ENCODE measurements at places on chromosomes 12 and 14. TPM values are rescaled to one million over a fixed set of nuclear protein-coding genes. Genes with fewer than 3 reads are reported as not detected.

DNA sequence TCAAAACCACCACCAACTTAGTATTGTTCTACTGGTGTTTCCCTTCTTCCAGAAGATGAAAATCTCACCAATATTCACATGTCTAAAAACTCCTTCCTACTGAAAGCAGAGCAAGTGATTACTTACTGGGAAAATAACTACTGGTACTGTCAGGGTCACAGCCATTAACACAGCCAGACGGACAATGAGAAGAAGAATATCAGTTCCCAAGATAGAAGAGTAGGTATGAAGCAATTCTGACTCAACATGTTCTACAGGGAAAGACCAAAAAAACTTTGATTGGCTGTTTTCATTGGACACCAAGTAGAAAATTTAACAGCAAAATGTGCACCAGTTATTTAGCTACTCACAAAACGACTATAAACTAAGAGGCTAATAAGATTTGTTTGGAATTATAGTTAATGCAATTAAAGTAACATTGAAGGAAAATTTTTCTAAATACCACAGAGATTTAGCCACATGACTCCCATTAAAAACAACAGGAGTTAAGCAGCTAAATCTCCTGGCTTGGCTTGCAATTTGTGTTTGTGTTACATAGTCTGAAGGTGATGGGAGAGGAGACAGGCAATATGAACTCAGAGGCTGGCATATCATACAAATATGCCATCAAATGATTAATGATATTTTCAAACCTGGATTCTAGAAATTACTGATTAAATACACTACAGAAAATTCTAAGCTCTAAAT is 9.5 kb downstream of the SLC38A2 start:
- DNase-seq: no peak

PRR4 gene
- total RNA-seq: 0.78 TPM

GRCh38 chr12:13530966-13531365 is 334.4 kb downstream of the EMP1 start:
- no peak for DNase-seq

GRCh38 chr12:115075552-115076170 is 391.7 kb upstream of the TBX3 start:
- no peak for DNase-seq

RDH12 gene
- 0.48 TPM for total RNA-seq

AKAP5 gene
- total RNA-seq: 1.1 TPM

KLRD1 gene
- 0.04 TPM for total RNA-seq

GRCh38 chr12:31620311-31620710 is 29.4 kb upstream of the DENND5B start:
- DNase-seq: no peak

KLHDC1 gene
- total RNA-seq: 0.07 TPM

CD163L1 gene
- 0.22 TPM for total RNA-seq

DNA sequence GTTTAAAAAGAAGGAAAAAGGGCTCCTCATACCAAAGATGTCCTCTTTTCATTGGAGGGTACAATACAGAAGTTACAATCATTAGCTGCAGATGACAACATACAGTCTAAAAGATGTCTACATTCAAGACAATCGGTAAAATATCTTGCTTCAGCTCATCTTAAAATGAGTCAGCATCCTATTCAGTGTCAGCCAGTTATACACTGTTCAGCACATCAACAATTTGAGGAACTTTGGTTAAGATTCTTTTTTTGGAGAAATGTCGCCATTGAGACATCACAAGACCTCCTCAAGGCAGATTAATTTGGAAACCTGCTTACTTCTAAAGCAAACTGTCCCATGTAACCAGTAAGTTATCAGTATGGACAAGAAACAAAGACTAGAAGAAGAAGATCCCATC is 100.7 kb upstream of the SLC38A4 start:
- DNase-seq: no peak

DNA sequence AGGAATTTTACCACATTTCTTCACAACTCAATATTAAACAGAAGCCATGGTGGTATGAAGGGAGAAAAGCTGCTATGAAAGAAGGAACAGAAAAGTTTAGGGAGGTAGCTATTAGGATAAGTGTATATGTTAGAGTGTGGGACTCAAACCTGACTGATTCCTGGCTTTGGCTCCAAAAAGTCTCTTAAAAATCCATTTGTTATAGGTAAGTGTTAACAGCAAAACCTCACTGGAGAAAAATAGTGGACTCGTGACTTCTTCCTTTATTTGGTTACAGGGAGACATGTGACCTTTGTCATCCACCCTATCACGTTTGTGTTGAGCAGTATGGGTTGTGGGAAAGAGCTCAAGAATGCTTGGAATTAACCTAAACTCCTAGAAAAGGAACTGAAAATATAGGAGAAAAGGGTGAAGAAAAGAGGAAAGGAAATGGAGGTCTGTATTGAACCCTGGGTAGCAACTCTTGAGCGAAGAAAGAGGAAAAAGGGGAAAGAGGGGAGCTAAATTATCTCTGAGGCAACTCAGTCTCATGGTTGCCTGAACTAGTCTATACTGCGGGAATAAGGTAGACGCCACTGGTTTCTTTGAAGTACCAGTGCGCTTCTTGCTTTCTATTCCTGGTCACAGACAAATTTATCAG is 3.6 kb upstream of the EID3 start:
- DNase-seq: no peak

RAP1B gene
- 103 TPM for total RNA-seq

GRCh38 chr12:22321638-22322037 is 12.9 kb downstream of the ST8SIA1 start:
- no peak for DNase-seq

RFLNA gene
- 3.7 TPM for total RNA-seq

AMDHD1 gene
- 0.41 TPM for total RNA-seq

GRCh38 chr12:84247931-84248330 is 664.7 kb downstream of the SLC6A15 start:
- DNase-seq: no peak

GRCh38 chr14:89373185-89373584 is 43.8 kb downstream of the FOXN3 start:
- no peak for DNase-seq

TCL1B gene
- 18.5 TPM for total RNA-seq

PSMC6 gene
- total RNA-seq: 113 TPM

GRCh38 chr14:92677087-92677668 is 71.2 kb downstream of the LGMN start:
- no peak for DNase-seq

DNA sequence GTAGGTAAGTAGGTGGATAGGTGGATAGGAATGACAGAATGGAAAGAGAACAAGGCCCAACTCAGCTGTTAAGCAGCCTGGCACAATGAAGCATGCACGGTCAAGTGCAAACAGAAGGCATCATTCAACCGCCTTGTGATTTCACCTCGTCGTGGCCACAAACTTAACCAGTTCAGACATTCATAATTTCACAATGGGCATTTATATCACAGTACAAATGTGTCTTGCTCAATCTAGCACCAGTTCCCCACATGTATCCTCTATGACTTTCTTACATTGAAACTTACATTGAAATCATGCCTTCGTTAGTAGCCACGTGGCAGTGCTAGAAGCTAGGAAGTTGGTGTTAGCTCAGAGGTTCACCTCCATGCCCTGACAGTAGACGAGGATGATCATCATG is 207.5 kb downstream of the ETV6 start:
- no peak for DNase-seq

MORN3 gene
- 1.5 TPM for total RNA-seq

DNA sequence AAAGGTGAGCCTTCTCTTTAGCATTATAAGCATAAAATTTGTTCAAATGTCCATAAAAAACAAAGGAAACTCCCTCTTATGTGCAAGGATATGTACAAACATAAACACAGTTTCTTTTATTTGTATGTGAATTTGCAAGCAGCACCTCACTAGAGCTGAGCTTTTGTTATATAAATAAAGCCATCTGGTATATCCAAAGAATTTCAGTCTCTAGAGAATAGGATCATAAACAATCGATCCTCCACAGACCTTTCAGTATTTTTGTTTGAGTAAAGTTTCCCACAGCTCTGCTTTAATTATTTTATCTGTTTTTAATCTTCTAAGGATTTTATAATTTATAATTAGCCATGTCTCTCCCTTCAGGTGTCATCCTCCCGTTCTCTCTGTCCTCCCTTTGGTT is 89.2 kb downstream of the OTOGL start:
- no peak for DNase-seq

GRCh38 chr12:64568298-64568697 is 42.0 kb upstream of the RASSF3 start:
- no peak for DNase-seq

DNA sequence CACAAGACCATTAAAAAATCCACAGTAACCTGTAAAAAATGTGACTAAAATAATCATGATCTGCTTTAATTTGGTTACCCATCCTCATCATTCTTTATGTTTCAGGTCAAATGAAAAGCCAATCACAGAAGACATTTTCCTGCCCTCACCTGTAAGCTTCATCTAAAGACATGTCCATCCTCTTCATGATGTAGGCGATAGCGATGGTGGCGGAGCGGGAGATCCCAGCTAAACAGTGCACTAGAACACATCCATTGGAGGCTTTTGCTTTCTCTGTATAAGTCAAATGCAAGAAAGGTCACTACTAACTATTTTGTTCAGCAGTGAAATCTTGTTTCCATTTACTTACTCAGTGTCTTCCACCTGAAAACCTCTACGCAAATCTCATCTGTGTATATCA is 82.6 kb downstream of the DUSP16 start:
- no peak for DNase-seq

DNA sequence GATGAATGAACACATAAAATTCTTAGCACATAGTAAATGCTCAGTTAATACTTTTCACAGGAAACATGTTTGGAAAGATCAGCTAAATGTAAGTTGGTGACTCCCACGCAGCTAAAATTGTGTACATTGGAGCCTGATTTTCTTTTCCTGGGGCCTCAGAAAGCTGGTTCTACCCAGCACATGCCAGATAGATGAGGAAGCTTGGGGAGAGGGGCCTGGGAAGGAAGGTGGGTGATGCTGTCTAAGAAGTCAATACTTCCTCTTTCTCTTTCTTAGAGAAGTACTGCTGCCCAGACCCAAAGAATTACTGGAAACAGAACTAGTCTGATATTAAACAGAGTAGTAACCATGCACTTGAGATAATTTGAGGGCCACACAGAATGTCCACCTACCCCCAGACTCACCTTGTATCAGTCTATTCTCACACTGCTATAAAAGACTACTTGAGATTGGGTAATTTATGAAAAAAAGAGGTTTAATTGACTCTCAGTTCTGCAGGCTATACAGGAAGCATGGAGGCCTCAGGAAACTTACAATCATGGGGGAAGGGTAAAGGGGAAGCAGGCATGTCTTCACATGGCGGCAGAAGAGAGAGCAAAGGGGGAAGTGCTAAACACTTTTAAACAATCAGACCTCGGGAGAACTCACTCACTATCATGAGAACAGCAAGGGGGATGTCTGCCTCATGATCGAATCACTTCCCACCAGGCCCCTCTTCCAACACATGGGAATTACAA is 123.3 kb upstream of the MED13L start:
- no peak for DNase-seq

TGM1 gene
- 0.21 TPM for total RNA-seq

- no peak for DNase-seq
Observed at GRCh38 chr12:91100906-91101305, 10.4 kb downstream of the LUM start.

GRCh38 chr14:96519970-96520369 is 17.8 kb downstream of the PAPOLA start:
- DNase-seq: no peak

- DNase-seq: no peak
Observed at GRCh38 chr14:64556526-64556925, 6.8 kb downstream of the PPP1R36 start.

DNA sequence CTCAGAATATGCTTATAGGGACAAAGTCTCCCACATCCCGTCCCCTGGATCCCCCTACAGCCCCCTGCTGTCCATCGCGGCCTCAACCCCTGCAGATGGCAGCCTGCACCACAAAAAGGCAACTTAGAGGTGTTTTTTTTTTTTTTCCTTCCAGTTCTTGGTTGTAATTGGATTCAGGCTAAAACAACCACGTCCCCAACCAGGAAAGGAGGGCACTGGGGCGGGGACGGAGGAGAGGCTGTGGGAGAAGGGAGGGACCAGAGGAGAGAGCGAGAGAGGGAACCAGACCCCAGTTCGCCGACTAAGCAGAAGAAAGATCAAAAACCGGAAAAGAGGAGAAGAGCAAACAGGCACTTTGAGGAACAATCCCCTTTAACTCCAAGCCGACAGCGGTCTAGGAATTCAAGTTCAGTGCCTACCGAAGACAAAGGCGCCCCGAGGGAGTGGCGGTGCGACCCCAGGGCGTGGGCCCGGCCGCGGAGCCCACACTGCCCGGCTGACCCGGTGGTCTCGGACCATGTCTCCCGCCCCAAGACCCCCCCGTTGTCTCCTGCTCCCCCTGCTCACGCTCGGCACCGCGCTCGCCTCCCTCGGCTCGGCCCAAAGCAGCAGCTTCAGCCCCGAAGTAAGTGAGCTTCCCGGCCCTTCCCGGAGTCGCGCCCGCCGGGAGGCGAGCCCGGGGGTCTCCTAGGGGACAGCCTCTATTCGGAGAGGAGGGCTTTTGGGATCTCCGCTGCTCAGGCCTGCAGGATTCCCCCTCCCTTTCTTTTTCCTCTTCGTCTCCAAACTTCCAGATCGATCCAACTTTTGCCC is at the start of gene MMP14:
Gene MMP14, plus strand, starts transcription at position 285 of the 813 bp plus-strand sequence. Its CDS starts 233 bp downstream, at position 518.
- peak; percentile 88 for DNase-seq

GRCh38 chr12:70719672-70720420 is 82.6 kb upstream of the PTPRB start:
- peak; percentile 16 for DNase-seq

AKAP6 gene
- 0.22 TPM for total RNA-seq

BCL2L2 gene
- total RNA-seq: 14.2 TPM

TSPAN19 gene
- not detected for total RNA-seq

ORMDL2 gene
- total RNA-seq: 10.6 TPM

DNA sequence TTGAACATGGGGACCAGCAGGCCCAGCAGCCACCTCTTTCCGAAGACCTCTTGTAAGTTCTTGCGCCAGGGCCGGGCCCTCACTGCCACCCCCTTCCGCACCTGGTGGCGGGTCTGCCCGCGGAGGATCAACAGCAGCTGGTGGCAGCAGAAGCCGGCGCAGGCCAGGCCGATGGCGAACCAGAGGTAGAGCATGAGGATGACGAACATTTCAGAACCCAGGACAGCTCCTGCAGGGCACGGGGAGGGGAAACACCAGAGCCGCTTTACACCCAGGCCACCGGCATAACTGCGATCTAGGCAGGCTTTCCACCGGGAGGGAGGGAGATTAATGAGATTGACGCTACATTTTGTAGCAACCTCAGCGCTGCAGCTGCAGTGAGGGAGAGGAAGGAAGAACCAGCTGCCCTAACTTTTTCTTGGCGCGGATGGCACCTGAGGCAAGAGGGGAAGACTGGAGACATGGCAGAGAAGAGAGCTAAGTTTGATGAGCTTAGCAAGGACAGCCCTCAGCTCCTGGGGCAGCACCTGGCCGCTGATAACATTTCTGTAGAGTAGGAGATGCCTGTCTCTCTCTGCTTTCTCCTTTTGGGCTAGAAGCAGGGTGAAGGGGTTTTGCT is 7.8 kb downstream of the ZDHHC22 start:
- DNase-seq: peak; percentile 92

DNA sequence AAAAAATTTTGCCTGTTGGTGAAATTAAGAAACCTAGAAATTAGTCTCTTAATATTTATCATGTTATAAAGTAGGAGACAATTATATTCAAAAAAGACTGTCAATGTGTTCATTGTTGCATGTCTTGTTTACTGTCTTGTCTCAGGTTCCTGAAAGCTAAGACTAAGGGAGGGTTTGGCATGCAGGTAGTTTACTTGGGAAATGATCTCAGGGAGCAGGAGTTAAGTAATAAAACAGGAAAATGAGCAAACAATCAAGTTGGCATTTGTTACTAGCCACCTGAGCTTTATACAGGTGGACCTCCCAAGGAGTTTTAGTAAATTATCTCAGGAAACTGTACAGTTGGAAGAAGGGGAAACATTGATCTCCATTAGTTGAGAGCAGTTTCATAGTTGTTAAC is 188.0 kb upstream of the MDGA2 start:
- DNase-seq: no peak

GRCh38 chr12:92486443-92487137 is 216.2 kb upstream of the PLEKHG7 start:
- DNase-seq: no peak

Data from H7 (cell line).